Testis (tissue), 5 donors: ENCODE measurements at places on chromosomes 13 and 19. TPM values are rescaled to one million over a fixed set of nuclear protein-coding genes. Genes with fewer than 3 reads are reported as not detected.

- H3K27me3 ChIP-seq, result no peaks in the 10 kb centered on the region
- H3K36me3 ChIP-seq, result no peaks in the 10 kb centered on the region
- H3K4me3 ChIP-seq, result no peak overlapping the region
- H3K27ac ChIP-seq, result no peak overlapping the region
These were observed 218.1 kb downstream of the TBC1D4 start for GRCh38 chr13:75263741-75264407.

Gene SIAH3
- 0.47 TPM for total RNA-seq

Gene LSR
- total RNA-seq, result 195 TPM

Gene ZNF729
- 6.2 TPM for total RNA-seq
